GM12891 (cell line): ENCODE measurements at places on chromosomes 12 and 14.
A peak's percentile ranks its signal among the peaks of the same experiment; 100 is the strongest.

DNA sequence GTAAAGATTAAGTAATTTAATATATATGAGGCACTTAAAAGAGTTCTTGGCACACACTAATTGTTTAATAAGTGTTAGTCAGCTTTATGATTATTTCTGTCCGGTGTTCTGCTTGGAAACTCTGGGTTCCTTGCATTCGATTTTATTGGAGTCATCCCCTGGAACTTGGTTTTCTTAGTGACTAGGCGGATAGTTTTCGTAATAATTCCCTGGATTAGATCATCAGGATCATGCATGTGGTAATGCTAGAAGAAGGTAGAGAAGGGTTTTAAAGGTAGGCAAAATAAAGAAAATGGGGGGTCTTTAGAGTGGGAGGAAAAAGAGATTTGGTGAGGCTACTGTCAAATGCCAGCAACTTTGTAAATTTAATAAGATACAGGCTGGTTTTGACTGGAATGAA lies 88.4 kb downstream of the MYF5 start:
- no peak for DNase-seq

- peak; percentile 29 for DNase-seq
These were observed 78.6 kb downstream of the ARF6 start for GRCh38 chr14:49971156-49972130.

DNA sequence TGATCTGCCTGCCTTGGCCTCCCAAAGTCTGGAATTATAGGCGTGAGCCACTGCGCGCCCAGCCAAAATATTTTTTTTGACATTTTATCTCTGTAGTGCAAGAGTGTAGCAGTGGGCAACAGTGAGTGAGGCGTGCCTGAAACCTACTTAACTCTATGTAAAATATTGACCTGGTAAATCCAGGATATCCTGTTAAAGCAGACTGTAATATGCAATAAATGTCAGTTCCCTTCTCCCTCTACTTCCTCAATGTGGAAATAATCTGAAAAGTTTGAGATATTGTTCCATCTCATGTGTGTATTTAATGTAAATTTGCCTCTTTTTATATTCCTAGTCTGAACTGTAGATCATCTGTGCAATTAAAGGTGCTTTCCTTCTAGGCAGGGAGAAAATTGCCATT lies 9.5 kb upstream of the CDK17 start:
- DNase-seq: no peak

DNA sequence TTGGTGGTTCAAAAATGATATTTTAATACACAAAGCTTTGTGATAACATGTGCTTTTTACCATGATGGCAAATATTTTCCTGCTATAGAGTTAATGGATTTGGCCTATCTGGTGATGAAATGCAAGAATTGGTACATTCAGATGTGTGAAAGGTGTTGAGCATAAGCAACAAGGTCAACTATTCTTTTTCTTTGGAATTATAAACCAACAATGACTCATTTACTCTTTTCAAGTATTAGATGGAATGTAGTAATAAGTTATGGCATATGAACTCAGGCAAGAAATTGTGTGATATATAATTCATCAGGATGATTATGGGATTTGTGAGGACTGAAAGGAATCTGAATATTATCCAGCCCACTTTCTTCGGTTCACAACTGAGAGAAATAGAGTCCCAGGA lies 471.4 kb downstream of the ETNK1 start:
- no peak for DNase-seq

- no peak for DNase-seq
These were observed 374.2 kb downstream of the NAV3 start for GRCh38 chr12:78204926-78205325.

GRCh38 chr14:67133595-67134441 lies 55.4 kb upstream of the GARIN2 start:
- DNase-seq: no peak

GRCh38 chr12:46944771-46945170 lies 119.0 kb upstream of the SLC38A4 start:
- DNase-seq: no peak
